ENCODE measurements at places on chromosomes 5 and 9.

DNA sequence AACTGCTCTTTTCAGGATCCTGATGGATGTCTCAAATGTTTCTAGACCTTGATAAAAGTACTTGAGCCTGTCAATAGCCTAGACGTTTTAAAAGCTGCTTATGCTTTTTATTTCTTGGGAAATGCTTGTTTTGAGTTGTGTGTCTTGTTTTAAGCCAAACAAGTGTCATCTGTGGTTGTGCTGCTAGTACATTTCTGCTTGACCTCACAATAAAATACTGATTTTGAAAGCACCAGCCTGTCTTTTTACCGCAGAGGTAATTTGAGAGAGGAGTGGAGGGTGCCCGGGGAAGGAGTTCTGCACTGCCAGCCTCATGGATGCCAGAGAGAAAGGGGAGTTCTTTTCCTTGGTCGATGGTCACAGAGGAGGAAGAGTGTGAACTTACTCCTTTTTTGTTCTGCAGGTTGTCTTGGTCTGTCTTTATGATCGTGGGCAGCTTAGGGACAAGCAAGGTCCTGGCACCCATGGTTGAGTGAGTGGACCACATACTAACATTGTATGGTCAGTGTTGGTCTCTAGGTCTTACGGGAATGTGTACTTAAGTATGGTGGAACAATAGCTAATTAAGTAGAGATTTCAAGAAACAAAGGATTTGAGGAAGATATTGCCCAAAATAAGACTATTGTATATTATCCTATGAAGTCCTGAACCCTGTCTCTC, 61.0 kb downstream of the TRIO start:
- DNase-seq = no peak

GRCh38 chr5:95973793-95974325, 12.2 kb upstream of the ELL2 start:
- no peak for DNase-seq

- DNase-seq = no peak
These were observed 43.1 kb downstream of the TNFAIP8 start for GRCh38 chr5:119398727-119399466.

DNA sequence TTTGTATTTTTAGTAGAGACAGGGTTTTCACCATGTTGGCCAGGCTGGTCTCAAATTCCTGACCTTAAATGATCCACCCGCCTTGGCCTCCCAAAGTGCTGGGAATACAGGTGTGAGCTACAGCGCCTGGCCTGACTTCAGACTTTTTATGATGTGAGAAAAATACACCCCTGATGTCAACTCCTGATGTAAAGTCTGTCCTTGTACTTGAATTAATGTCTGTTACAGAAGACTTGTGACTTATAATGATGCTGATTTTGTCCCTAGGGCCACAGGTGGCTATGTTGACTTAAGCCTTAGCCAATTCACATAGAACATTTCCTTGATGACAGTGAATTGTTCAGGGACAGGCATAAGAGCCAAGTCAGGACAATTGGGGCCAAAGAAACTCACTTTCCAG, 42.5 kb upstream of the MELK start:
- no peak for DNase-seq

DNA sequence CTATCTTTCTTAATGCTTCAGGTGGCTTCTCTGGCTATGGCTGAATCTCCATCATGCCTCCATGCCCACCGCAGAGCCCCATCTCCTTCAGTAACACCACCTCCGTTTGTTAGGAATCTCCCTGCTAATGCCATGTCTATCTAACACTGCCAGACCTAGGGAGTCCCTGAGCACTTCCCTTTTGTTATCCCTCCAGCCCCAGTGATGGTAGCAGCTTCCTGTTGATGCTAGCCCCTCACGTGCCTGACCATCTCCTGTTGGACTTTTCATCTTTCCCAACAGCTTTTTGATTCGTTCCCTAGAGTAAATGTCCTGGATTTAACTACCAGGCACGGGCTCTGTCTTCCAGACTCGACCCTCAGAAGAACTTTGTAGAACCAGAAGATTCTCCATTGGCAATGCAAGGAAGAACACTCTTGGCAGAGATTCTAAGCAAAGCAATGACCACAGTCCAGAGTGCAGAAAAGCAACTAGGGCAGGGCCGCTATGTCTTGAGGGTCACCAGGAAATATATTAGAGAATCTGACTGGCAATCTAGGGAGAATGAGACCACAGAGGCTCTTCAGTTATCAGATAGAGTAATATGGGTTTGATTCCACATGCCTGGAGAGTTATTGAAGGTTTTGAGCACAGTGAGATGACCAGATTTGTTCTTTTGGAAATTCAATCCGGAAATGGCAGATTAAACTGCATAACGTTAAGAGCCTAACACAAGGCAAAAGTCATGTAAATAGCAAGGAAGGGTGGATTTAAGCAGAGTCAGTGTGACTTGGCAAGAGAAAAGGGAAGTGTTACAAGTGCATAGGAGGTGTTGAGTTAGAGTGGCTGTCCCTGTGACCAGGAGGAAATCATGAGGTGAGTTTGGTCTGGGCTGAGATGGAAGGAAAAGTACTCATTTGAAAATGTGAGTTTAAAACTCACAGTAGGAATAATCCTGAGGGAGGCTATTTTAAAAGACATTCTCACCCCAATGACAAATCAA, 555.2 kb downstream of the ACTL7B start:
- DNase-seq = no peak

- peak; percentile 35 for DNase-seq
These were observed 526.7 kb upstream of the WWC1 start for GRCh38 chr5:167764641-167765289.

DNA sequence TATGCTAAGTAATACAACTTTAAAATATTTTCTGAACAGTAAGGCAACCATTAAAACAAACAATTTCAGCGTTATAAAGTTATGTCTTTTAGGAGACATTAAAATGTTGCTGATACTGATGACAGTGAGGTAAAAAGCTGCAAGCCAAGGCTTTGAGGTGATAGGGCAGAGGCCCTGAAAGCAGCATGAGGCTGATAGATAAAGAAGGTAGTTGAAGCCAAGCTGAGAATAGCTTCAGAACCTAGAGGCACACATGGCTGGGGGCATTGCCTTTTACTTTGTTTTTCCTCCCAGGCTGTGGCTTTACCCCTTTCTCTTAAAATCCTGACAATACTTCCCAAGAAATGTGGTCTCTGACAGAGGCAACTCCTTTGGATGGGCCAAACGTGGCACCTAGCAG, 149.0 kb upstream of the WWC1 start:
- no peak for DNase-seq

- no peak for DNase-seq
These were observed 2.8 kb downstream of the SMIM33 start for GRCh38 chr5:139473565-139473964.

DNA sequence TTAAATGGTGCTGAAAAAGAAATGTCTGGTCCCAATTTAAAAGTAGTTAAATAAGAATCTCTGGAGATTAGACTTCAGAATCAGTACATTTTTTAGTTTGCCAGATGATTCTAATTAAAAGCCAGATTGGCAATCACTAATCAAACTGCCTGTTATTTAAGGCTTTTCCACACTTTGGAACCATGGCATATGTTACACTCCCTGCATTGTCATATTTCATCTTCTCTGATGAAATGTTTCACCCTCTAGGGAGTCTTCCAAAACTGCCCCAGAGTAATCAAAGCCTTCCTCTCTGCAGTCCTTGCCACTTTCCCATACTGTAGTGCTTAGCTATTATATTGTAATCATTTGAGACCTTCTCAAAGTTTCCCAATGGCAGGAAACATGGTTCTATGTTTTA, 17.5 kb upstream of the OR13C9 start:
- no peak for DNase-seq

DNA sequence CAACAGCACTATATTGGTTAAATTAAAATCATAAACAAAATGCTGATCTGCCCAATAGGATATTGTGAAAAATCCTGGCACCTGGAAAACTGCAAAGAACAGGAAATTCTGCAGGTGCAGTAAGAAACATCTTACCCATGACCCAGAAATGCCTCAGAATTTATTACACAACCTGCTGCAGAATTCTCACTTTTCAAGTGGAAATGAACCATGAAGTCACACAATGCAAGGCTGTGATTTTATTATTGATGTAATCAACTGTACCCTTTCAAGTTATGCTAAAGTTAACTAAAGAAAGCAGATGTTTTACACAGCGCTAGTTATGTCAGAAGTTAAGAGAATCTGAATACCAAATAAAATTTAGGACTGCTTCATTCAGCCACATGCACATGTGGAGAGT, 6.0 kb downstream of the STRBP start:
- DNase-seq = no peak

GRCh38 chr5:118968925-118969375, 19.4 kb downstream of the DTWD2 start:
- DNase-seq = no peak
